ENCODE measurements at places on chromosomes 3 and 15. TPM values are rescaled to one million over a fixed set of nuclear protein-coding genes. Genes with fewer than 3 reads are reported as not detected.

The DMXL2 gene
- 23.4 TPM for total RNA-seq

The CPN2 gene
- total RNA-seq: not detected

The CYP1A1 gene
- total RNA-seq: 0.17 TPM

The SAMD7 gene
- not detected for total RNA-seq

The GALNT15 gene
- not detected for total RNA-seq

The PRR20G gene
- total RNA-seq: not detected

The PLSCR2 gene
- not detected for total RNA-seq

The CMTM6 gene
- total RNA-seq: 97.4 TPM

The MUSTN1 gene
- total RNA-seq: 0.22 TPM

The GHSR gene
- total RNA-seq: not detected

The GPR171 gene
- total RNA-seq: not detected

The GOLGA8F gene
- total RNA-seq: not detected

The SNRPN gene
- total RNA-seq: 73.6 TPM

The CNTN6 gene
- total RNA-seq: not detected

The CFAP91 gene
- total RNA-seq: 2.2 TPM

The P2RY13 gene
- not detected for total RNA-seq

DNA sequence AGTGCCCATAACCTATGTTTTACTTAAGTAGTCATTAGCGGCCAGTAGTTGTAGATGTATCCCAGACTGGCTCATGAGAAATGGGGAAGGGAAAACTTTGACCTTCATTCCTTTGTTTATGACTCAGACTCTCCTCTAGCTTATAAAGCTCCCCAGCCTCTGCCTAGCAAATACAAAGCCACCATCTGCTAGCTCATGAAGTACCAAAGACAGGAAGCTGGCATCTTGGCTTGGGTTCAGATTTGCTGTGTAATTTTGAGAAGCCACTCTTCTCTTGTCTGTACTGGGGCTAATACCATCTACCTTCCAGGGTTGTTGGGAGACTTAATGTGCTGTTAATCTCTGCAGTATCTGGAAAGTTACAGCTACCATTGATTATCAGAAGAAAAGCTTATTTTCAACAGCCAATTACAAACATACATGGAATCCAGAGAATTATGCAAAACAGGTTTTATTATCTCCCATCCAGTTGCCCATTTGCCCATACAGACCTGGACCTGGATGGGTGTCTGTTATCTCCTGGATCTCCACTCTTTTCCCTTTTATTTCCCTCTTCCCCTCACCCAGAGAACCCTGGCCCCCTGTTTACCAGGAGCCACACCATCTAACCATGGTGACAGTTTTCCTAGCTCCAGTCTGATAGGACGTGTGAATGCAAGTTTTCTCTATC, 153.8 kb downstream of the SEMA6D start:
- no peak for DNase-seq

DNA sequence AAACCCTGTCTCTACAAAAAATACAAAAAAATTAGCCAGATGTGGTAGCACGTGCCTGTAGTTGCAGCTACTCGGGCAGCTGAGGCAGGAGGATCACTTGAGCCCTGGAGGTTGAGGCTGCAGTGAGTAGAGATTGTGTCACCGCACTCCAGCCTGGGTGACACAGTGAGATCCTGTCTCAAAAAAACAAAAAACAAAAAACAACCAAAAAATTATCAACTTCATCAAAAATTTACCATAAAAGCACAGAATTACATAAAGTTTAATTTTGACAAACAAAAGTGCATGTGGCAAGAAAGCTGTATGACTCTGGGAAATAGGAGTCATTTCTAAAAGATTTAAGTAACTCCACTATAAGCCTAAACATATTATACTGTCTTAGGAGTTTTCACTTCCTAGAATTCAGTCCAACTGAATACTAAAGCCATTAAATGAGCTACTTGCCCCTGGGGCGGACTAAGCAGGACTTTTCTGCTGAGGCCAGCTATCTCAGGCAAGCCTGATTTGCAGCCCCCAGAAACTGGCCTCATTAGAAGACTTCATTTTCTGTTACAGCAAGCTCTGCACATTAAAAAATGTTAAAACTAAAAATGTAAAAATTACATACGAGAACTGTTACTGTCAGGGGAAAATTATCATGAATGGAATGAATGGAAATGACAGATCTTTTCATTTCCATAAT, 23.0 kb downstream of the HSPBAP1 start:
- DNase-seq: no peak

- no peak for DNase-seq
Measured at GRCh38 chr3:174219738-174220137, 639.4 kb upstream of the NAALADL2 start.

GRCh38 chr3:136197159-136197793, 1.1 kb upstream of the MSL2 start:
- peak; percentile 4 for DNase-seq

DNA sequence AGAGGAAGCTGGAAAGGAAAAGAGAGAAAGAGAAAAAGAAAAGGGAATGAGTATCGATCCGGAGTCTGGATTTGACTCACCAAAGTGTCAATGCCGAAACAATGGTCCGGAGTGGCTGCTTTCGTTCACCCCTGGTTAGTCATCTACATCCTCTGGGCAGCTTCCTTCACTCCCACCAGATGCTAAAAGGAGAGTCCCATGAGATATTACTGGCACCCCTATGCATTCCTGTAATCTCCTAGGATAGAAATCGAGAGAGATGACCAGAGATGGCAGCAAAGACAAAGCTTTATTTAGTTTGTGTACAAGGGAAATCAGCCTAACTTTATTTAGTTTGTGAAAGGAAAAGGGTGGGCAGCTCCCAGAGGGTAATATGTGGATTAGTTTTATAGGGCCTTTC, 622.2 kb downstream of the ZPLD1 start:
- no peak for DNase-seq

GRCh38 chr15:99963976-99964375, 230.7 kb upstream of the LYSMD4 start:
- DNase-seq: no peak

DNA sequence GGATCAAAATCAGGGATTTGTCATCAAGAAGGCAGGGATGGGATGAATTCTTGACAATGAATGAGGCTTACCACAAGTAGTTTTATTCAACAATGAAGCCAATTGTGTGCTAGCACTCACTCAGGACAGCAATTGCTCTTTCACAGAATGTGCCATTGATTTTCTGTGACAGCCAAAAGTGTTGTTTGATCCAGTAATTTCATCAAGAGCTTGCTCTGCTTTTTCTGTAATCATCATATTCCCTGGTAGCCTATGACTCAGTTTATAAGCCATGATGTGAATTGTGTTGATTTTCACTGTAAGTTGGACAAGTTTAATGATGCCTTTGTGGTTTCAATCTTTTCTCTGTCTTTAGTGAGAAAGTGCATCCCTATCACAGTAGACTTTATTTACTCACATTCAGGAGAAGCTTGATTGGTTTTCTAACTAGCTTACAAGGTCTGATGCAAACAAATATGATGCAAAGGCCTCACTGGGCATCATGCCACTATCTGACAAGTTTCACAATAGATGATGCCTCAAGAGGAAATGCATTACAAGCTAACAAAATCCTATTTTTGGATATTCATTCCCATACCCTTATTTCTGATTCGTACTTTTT, 13.6 kb upstream of the CSRNP1 start:
- DNase-seq: peak; percentile 89

GRCh38 chr15:100029045-100029444, 295.8 kb upstream of the LYSMD4 start:
- DNase-seq: no peak

DNA sequence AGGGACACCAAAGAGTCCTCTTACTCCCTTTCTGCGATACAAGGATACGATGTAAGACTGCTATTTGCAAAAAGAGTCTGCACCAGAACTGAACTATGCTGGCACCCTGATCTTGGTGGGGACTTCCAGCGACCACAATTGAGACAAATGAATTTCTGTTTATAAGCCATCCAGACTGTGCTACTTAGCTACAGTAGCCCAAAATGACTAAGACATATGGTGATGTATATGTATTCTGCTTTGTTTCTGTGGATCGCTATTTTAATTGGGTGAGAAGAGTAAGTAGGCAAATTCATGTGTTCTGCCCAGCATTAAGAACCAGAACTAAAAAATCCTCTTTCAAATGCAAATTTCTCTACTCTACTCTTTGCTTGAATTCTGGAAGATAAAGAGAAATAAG, 720.9 kb downstream of the DIPK2A start:
- no peak for DNase-seq

- DNase-seq: no peak
Measured at GRCh38 chr3:158337110-158337509, 227.2 kb downstream of the RSRC1 start.

DNA sequence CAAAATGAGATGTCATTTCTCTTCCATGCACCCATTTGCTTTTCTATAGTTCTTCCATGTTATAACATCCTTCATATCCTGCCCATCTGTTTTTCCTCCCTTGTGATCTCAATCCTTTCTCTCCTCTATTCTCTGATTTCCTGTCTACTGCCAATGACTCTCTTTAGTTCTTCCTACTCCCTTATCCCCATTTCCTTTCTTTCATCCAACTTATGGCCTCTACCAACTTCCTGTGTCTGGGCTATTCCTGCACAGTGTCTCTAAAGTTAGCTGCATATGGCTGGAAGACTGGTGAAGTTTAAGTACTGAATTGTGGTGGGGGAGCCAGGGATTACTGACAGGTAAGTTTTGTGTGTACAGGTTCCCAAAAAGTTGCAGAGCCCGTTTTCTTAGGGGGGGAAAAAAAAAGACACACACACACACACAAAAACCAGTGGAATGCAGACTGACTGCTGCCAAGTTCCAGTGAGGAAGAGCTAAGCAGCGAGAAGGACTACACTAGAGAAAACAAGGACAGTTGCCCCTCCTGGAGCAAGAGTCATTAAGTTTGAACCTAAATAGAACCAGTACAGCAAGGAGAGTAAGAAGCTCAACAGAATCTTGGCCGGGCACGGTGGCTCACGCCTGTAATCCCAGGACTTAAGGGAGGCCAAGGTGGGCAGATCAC, 28.8 kb downstream of the XRN1 start:
- DNase-seq: no peak

GRCh38 chr15:33678176-33678575, 290.1 kb upstream of the CHRM5 start:
- DNase-seq: no peak

DNA sequence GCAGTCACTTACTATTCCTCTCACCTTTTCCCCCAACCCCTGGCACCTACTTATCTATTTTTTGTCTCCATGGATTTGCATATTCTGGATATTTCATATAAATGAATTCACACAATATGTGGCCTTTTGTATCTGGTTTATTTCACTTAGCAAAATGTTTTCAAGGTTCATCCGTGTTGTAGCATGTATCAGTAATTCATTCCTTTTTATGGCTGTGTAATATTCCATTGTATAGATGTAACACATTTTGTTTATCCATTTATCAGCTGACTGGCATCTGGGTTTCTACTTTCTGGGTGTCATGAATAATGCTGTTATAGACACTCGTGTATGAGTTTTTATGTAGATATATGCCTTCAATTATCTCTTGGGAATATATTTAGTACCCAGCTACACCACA, 5.8 kb downstream of the MNS1 start:
- no peak for DNase-seq

GRCh38 chr15:88623061-88623460, 1.9 kb downstream of the AEN start:
- peak; percentile 93 for DNase-seq

GRCh38 chr3:127860211-127860696, 37.9 kb upstream of the MGLL start:
- DNase-seq: no peak

Data from A172 (cell line).